ENCODE measurements at places on chromosomes 3 and 15. TPM values are rescaled to one million over a fixed set of nuclear protein-coding genes. Genes with fewer than 3 reads are reported as not detected.

CILP gene
- 0.15 TPM for polyA plus RNA-seq

HEG1 gene
- 27.7 TPM for polyA plus RNA-seq

SAXO2 gene
- 5.4 TPM for polyA plus RNA-seq

CGNL1 gene
- polyA plus RNA-seq: 0.23 TPM

MKRN3 gene
- 4.7 TPM for polyA plus RNA-seq

IL1RAP gene
- 10.8 TPM for polyA plus RNA-seq

TBC1D5 gene
- 22.5 TPM for polyA plus RNA-seq

IL17RB gene
- 0.16 TPM for polyA plus RNA-seq

Data from SK-N-SH (cell line).